ENCODE measurements at places on chromosomes 2 and 18.

DNA sequence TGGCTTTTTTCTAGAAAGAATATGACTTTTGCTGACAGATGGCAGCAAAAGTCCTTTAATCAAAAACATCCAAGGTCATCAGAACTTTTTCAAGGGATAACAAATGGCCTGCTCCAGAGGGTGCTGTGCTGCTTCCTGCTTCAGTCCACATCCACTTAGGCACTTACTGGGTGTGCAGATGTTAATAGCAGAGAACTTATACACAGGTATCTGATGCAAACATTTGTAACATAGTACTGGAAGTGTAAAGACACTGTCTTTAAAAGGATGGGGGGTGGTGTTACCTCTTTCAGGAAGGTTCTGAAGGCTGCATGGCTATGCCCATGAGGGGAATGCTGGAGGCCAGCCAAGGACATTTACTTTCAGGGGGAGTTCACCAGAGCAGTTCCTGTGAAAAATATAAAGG, 5.5 kb downstream of the HOXD8 start:
- no peak for DNase-seq

- no peak for DNase-seq
Observed at GRCh38 chr2:288758-289361, 969 bp upstream of the ALKAL2 start.

GRCh38 chr2:212730994-212731393, 192.4 kb upstream of the ERBB4 start:
- DNase-seq, result no peak

GRCh38 chr2:230798769-230799399, 65.9 kb upstream of the ITM2C start:
- peak; percentile 59 for DNase-seq

DNA sequence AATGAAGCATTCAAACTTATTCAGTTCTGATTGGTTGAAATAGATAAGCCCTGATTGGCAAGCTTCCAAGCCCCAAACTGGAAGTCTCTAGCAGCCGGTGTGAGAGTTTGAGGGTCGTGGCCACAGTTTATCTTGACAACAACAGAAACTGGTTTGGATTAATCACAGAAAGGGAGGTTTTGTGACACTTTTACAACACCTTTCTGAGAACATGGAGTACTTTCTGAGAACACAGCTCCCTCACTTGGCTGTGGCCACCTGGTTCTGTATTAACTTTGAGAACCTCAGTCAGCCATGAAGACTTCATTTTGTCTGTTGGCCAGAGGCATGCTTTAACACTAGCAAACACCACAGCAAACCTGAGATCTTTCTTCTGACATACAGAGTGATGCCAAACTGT, 280.7 kb upstream of the VWC2L start:
- DNase-seq, result no peak

DNA sequence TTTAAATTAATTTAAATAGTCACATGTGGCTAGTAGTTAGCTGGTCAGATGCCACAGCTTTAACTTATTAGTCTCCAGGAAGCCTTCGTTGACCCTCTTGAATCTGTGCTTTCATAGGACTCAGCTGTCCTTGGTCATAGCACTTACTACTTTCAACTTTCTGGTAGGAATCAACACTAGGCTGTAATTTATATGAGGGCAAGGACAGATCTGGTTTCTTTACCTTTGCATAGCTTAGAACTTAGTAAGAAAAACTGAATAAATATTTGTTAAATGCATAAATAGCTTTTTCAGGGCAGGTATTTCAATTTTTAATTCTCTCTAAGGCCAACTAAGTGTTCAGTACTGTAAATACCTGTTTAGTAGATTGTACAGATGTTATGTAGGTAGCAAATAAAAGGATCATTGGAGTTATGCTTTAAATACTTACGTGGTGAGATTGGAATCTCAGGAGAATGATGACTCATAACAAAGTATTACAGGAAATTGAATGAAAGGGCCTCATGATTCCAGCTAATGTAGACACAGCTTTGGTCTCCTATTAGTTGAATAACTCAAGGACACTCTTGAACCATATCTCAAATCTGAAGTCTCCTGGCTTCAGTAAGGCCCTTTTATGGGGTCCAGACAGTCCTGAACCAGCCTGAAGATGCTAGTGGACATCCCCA, 2.6 kb downstream of the CLIP4 start:
- DNase-seq, result no peak

GRCh38 chr2:229852565-229852964, 69.2 kb downstream of the TRIP12 start:
- no peak for DNase-seq

DNA sequence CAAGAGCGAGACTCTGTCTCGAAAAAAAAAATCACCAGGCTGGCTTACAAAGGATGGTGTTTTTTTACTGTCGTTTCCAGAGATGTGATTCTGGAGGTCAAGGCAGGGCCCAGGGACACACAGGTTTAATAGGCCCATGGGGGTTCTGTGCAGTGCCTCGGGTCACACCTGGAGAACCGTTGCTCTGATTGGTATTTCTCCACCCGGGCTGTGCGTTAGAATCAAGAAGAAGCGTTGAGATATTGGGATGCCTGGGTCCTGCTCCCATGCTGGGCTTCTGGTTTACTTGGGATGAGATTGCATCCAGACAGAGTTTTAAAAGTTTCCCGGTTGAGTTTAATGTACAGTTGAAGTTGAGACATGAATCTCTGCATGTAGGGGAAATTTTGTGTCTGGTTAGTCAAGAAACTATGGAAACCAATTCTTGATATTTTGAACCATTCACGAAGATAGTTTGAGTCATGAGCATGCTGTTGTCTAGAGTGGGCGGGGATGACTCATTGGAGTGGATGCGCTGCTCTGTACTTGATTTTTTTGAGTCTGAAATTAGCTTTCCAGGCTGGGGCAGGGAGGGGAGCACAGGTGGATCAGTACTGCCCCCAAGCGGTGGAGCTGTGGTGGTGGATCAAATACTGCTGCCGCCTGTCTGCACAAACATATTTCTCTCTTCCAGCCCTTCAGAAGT, 50.1 kb downstream of the GREB1 start:
- peak; percentile 69 for DNase-seq

- no peak for DNase-seq
Observed at GRCh38 chr2:158115202-158115767, 13.6 kb downstream of the UPP2 start.

- no peak for DNase-seq
Observed at GRCh38 chr2:127157651-127158485, 50.9 kb upstream of the BIN1 start.

GRCh38 chr2:181738074-181738473, 57.8 kb upstream of the NEUROD1 start:
- DNase-seq, result no peak

- DNase-seq, result no peak
Observed at GRCh38 chr2:28838971-28839370, 28.3 kb downstream of the SPDYA start.

- no peak for DNase-seq
Observed at GRCh38 chr2:213022987-213023386, 128.4 kb downstream of the IKZF2 start.

DNA sequence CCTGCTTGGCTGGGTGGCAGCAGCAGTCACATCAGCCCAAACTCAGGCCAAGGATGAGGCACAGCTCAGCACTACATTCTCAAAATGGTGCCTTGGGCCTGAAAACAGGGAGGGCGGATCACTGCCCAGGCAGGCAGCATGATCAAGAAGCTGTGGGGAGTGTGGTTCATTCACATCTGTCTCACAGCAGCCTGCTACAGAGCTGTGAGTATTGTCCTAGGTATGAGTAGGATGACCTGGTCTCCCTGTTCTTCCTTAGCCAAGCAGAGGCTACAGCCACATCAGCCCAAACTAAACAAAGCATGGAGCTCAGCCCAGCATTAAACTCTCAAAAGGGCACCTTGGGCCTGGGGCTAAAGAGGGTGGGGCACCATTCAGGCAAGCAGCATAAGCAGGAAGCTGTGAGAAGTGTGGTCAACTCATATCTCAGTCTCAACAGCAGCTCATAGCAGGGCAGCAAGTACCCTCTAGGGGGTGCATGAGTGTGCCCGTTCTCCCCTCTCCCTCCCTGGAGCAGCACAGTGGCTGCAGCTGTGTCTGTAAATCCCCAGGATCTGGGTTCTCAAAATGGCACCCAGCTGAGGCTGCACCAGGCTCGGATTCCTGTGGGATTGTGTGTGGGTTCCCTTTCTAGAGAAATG, 139.6 kb downstream of the TRABD2A start:
- no peak for DNase-seq

DNA sequence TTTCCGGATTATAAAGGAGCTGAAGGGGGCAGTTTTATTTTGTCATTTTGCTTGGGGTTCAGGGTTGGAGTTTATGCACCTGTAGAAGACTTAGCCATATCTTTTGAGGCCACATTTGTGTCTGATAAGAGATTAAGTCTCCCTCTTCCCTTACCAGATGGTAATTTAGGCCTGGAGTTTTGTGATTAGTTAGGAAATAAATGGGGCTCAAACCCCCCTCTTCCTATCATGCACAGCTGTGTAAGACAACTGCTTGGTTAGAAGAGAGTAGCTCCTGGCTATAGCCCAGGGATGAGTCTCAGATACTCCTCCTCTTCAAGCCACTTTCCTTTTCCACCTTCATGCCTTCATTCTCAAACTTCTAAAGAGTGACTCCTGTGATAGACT, 802 bp upstream of the SAP130 start:
- no peak for DNase-seq

- peak; percentile 50 for DNase-seq
Observed at GRCh38 chr2:25042321-25043240, 705 bp downstream of the EFR3B start.

DNA sequence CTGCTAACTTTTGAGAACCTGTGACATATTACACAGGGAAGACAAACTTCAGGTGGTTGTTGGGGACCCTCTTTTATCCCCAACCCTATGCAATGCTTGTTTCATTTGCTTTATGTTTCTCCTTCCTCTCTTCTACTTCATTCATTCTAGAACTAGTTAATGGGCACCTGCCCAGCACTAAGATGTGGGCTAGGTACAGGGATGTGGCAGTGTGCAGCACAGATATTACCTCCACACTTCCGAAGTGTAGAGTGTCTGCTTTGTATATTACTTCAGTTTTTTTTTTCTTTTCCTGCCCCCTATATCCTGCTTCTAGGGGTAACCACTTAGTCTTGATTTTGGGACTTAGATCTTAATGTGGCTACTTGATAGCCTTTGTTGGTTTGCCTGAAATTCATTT, 35.1 kb downstream of the CD28 start:
- no peak for DNase-seq

DNA sequence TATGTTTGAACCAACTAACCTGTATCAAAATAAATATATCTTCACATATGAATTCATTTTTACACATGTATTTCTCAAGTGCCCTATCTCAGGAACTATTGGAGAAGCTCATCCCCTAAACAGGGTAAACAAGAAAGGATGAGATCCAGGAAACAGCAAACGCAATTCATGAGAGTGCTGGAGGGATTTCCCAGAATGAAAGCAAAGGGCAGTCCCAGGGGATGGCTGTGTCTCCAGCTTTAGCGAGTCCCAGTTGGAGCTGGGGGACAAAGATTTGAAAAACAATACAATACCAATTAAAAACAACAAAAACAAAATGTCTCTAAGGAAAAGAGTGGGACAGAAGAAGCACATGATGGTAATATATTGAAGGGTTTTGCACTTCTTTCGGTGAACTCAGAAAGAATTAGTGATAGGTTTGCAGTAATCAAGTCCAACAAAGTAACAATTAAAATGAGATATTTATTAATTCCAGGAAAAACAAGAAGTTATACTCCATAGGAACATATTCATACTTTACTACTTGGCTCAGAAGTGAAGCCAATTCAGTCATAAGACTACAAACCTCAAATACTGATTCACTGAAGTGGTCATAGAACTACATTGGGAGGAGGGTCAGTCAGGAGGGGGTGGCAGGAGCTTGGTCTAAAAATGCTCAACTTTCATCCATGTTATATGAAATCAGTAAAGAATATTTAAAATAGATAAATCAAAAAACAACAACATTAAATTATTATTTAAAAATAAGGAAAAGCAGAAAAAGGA, 73.1 kb upstream of the PDE1A start:
- DNase-seq, result no peak

DNA sequence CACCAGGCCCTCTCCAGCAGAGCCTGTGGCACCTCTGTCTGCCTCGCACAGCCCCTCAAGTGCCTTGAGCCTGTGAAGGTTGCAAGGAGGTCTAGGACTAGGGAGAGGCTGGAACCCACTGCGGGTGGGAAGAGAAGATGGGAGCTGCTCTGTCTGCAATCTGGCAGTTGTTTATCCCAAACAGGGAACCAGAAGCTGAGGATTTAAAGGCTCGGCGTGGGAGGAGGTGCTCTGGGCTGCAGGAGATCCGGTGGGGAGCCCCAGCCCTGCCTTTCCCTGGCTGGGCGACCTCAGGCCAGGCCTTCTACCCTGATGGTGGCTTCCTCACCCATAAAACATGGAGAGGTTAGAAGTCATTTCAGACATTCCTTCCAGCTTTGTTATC, 174.1 kb downstream of the SMAD7 start:
- DNase-seq, result no peak

DNA sequence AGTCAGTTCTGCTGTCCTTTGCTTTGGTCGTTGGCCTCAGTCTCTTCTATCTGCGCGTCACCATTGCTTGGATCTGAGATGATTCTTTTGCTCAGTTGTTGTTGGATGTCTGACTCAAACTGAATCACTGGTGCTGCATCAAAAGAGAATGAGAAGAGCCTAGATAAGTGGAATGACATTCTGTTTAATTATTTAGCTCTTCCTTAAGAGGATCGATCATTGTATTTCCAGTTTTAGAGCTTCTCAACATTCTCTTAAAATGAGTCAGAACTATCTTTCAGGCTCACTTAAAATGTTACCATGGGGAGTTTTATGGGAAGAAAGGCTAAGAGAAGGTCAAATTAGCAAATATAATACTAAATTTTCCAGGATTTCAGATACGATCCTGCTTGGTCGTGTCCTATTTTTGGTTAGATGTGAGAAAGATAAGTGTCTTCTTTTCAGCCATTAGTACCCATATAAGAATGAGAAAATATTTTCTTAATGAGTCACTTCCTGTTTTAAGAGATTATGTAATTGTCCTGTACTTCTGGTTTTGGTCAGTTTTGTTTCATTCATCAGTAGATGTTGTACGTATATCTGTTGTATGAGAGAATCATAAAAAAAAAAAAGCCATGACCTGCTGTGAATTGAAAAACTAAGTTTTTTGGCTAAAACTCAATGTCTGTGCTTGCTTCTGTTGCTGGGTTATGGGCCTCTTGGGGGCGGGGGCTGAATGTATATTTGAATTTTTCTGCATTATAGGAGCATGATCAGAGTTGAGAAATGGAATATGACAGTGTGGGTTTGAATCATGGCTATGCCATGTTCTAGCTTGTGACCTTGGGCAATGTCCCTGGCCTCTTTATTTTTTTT, 31.6 kb upstream of the CASP10 start:
- DNase-seq, result no peak

DNA sequence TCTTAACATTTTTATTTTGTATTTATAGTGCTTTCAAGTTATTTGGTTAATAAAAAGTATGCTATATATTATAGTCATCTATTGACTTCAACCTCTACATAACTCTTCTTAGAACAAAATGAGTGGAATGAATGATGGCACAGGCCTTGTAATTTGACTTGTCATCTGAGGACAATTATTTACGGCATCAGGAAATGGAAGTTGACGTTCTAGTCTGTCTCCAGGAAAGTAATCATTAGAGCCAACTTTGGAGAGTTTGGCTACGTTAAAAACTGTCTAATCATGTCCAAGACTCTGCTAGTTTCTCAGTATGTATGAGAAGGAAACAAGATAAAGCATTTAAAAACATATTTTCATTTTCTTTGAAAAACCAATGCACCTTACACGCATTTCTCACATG, 353.6 kb downstream of the ARHGAP15 start:
- DNase-seq, result no peak

- DNase-seq, result no peak
Observed at GRCh38 chr18:62239475-62239874, 52.4 kb downstream of the RELCH start.

Measured in anterior cingulate cortex (tissue), 58 donors.